Activated naive CD8-positive, alpha-beta T cell treated with anti-CD3 and anti-CD28 coated beads, Interleukin-2, amount 50 U/mL, for 16 hours (primary cell): ENCODE measurements at places on chromosomes 12 and 14.

- DNase-seq = no peak
Observed at GRCh38 chr12:131131077-131131807, 177.5 kb downstream of the ADGRD1 start.

DNA sequence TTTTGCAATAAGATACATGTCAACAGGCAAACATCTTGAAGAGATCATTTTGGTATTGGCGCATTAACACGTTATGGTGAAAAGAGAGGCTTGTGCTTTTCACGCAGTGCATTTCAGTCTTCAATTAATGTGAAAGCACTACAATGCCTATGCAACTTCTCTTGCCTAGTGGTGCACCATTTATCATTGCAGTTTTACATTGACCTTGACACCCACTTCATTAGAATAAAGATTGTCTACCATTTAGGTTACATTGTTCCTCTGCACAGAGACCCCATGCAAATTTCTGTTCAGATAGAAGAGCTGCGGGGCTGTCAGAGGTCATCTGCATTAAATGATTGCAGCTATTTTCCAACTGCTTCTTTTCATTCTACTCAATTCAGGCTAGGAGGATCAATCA is 212.2 kb upstream of the NPAS3 start:
- DNase-seq = no peak

- DNase-seq = no peak
Observed at GRCh38 chr12:60335745-60336144, 739.9 kb downstream of the SLC16A7 start.

DNA sequence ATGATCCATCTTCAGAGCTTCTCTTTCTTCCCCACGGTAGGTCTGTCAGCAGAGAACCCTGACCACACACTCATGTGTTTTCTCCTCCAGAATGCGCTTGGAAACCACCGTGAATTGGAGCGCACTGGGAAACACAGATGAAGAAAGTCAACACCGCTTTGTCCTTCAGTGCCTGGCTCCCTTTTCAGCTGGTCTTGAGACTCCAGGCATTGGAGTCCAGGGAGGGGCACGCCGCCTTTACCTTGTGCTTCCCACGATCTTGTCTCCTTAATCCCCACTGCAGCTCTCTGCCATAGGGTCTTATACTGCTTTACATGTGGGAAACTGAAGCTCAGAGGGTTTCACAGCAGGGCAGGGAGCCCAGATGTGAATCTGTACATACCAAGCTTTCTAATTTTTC is 1.1 kb downstream of the FAM90A1 start:
- no peak for DNase-seq

- DNase-seq = no peak
Observed at GRCh38 chr12:9751204-9752144, 9.2 kb downstream of the CD69 start.

DNA sequence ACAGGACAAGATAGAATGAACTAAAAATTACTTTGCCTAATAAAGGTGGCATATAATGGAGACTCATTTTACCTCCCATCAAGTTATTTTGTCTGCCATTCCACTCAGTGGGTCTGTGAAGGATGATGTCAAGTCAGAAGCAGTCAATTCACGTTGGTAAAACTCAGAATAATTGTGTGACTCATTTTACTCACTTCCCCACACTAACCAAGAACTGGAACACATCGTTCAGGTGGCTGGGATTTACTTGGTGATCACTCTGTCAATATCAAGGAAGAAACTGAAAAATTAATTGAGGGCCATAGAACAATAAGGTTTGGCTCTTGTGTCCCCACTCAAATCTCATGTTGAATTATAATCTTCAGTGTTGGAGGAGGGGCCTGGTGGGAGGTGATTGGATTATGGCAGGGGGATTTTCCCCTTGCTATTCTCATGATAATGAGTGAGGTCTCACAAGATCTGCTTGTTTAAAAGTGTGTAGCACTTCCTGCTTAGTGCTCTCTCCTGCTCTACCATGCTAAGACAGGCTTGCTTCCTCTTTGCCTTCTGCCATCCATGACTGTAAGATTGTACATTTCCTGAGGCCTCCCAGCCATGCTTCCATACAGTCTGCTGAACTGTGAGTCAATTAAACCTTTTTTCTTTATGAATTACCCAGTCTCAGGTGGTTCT is 35.7 kb upstream of the GTF2A1 start:
- no peak for DNase-seq

GRCh38 chr14:91108941-91109611 is 4.8 kb upstream of the DGLUCY start:
- no peak for DNase-seq

DNA sequence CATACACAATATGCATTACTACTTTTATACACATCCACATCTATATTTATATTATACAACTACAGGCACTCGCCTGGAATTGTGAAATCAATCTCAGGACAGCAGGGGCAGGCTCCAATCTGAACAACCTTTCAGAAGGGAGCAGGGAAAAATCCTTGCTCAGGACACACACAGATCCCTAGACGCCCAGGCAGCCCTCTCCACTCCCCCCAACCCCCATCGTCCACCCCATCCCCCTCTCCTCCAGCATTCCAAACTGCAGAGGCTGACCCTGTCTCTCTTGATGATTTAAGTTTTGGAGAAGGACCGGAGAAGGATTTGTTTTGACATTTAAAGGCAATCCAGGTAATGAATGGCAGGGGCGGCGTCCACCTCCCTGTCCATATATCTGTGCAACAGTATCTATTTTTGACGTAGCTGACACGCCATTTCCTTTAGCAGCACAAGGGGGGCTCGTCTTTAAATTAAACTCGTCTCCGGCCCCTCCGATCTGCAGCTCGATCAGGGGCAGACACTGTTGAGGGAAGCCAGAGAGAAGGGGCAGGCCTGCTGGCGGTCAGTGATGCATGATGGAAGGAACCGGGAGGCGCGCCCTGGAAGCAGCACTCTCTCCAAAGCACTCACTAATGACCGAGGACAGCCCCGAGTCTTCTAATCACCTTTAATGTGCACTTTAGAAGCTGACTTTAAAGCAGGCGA is 95.0 kb upstream of the TBX5 start:
- DNase-seq = no peak

DNA sequence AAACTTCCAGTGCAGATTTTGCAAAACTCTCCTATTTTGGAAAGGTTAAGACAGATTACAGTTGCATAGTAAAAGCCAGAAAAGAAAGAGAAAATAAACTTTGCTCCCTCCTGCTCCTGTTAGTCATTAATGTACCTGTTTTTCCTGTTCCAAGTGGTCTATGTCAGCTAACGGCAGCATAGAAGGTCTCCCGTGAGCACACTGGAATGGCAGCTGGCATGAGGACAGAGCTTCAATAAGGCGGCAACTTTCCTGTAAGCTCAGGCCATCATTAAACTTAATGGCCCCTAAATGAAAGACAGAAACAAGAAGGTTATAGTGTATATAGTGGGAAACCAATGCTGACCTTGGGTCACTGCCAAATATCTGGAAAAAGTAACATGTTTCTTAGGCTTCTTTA is 16.0 kb downstream of the EIF2B2 start:
- DNase-seq = no peak

DNA sequence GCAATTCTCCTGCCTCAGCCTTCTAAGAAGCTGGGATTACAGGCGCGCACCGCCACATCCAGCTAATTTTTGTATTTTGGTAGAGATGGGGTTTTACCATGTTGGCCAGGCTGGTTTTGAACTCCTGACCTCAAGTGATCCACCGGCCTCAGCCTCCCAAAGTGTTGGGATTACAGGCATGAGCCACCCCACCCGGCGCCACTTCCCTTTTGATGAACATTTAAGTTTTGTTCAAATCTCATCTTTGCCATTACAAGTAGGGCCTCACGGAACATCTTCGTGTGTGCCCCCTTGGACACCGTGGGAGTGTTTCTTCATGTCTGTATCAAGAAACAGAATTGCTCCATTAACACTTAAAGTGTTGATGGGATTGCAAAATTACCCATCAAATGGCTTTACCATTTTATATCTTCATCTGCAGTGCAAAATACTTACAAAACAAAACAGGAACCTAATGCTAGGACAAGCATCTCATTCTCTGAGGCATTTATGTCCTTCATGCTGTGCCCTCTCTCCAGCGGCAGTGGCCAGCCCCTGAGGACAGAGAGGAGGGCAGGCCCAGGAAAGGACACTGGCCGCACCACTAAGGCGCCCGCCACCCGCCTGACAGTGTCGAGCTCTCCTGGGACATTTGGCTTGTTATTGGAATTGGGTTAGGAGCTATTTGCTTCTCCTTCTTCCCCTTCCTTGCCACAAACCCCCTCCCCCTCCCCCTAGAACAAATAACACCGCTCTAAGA is 61.7 kb downstream of the RFX4 start:
- DNase-seq = no peak

GRCh38 chr14:37721976-37722659 is 126.7 kb downstream of the TTC6 start:
- no peak for DNase-seq

- no peak for DNase-seq
Observed at GRCh38 chr14:73785834-73786635, 65.6 kb upstream of the PTGR2 start.

- no peak for DNase-seq
Observed at GRCh38 chr14:105952222-105952621, 425.8 kb downstream of the TMEM121 start.

- no peak for DNase-seq
Observed at GRCh38 chr12:774051-774614, 21.8 kb downstream of the WNK1 start.

- no peak for DNase-seq
Observed at GRCh38 chr12:124622331-124622730, 54.9 kb upstream of the NCOR2 start.

DNA sequence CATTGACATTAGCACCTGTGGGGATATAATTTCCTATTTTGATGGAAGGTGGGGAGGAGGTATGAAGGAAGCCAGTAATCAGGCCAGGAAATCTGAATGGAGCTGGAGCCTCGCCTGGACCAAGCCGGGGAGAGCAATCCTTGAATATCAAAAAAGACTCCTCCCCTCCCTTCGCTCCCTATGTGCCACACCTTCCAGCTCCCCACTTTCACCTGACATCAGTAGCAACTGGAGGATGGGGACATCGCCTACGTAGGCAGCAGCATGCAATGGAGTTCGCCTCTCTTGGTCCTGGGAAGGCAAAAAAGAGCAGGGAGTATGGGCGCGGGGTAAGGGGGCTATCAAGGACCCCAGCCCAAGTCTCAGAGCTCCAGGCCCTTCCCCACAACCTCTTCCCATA is 1.1 kb downstream of the ANKRD52 start:
- DNase-seq = no peak

DNA sequence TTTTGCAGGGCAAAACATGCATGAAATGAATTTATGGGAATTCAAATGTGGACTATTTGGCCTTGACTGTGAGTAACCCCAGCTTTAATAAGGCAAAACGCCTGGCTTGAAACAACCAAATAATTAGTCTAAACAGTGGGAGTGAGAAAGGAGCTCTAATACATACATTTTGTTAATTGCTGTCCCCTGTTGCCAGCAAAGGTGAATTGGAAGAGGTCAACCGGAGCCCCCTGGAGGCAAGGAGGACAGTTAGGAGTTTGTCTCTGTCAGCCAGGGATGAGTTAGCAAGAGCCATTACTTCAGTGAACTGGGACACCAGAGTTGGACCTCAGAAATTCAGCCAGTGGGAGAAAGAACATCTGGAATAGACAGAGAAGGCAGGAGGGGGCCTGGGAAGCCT is 17.4 kb downstream of the KRT76 start:
- no peak for DNase-seq

DNA sequence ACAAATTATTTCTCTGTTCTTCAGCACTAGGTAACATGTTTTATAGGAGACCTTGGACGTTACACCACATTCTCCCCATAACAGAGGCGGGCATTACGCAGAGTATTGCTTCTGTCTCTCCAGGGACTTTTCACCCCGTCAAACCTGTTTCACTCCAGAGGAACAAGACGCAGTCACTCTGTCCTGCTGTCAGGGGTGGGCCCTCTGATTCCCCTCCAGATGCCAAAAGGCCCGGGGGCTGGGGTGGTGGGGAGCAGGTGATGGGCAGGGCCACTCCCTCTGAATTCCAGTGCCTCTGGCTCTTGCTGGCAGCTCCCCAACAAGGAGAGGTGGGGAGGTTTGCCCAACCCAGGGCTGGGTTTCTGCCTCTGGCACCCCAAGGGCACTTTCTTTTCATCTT is 71.9 kb downstream of the NTF3 start:
- DNase-seq = no peak

- no peak for DNase-seq
Observed at GRCh38 chr12:6650832-6651231, 3.6 kb upstream of the ACRBP start.

- DNase-seq = no peak
Observed at GRCh38 chr12:91460469-91460868, 277.9 kb upstream of the DCN start.

- no peak for DNase-seq
Observed at GRCh38 chr14:104138098-104138717, at the start of gene KIF26A. TSS of gene KIF26A (plus strand) at chr14:104138587. CDS start at chr14:104138723, 136 bp downstream.

DNA sequence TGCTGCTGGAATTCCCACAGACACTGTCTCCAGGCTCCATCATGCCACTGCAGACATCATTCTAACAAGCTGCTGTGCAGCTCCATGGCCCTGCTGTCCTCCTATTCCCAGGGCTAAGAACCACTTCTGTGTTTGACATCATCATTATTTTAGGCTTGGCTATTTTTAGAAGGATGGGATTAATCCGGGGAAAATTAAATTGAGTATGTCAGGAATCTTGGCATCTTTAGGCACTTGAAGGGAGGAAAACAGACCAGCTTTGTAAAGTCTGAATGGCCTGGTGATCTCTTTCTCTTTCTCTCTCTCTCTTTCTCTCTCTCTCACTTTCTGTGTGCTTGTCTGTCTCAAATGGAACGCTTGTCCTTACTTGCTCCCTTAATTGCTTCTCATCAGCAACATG is 568.3 kb upstream of the FLRT2 start:
- DNase-seq = no peak

GRCh38 chr14:91692075-91692474 is 39.8 kb downstream of the CATSPERB start:
- DNase-seq = no peak

- no peak for DNase-seq
Observed at GRCh38 chr14:92726135-92726932, 22.1 kb downstream of the LGMN start.

- no peak for DNase-seq
Observed at GRCh38 chr14:60643463-60644314, 5.6 kb downstream of the SIX1 start.
